HuH-7.5 (cell line): ENCODE measurements at places on chromosomes 6 and 20.

DNA sequence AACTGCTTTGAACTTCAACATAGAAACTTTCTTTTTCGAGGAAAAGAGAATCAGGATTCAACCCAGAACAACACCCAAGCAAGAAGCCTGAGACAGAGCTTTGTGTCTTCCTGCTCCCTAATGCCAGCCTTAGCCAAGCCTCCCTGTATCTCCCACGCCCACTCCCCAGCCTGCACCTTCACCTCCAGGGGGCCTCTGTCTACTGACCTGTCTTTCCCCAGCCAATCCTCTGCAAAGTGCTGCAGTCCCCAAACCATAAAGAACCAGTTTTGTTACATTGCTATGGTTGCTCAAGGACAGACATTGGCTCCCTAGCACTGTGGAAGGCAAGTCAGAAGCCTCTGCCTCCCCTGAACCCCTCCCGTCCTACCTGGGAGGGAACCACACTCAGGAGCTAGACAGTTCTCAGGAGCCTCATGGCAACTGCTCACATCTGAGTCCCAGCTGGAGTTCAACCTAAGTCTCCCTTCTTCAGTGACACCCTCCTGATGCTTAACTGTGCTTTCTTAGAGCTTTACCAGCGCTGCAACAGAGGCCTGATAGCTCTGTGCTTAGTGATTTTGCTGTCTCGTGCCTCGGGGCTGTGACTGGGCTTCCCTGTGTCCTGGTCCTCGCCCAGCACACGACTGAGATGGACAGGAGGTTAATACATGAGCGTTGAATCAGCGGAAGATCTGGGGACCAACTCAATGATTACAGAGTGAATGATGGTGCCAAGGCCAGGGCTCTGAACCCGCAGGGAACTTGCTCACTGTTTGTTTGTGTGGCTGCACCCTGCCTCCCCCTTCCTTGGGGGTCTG lies 101.5 kb upstream of the DUSP22 start:
- DNase-seq = no peak

DNA sequence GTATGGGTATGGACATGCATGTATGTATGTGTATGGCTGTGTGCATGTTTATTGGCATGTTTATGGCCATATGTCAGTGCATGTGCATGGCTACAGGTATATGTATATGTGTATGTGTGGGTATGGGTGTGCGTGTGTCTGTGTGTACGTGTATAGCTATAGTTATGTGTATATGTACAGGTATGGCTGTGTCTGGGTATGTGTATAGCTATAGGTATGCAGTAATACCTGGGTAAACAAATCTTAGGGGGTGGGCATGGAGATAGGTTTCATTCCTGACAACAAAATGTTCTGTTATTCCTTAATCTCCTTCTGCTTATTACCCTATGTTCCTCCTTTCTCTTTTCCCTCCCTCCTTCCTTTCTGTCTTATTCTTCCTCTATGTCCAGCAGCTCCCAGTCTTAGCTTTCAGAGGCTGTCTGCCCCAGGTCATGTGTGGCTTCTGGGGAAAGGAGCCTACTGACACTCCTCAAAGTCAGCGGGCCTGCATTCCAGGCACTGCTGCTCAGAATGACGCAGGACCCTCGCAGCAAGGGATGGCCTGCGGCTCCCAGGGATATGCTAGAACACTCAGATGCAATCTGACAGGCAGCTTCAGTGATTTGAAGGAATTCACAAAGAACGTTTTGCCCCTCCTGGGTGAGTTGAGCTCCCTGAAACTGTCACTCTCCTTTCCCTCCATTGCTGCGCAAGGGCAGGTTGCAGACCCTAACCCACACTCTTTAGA lies 139.3 kb upstream of the PHACTR1 start:
- DNase-seq = no peak

- DNase-seq = no peak
Observed at GRCh38 chr20:22353586-22353985, 230.8 kb downstream of the FOXA2 start.

DNA sequence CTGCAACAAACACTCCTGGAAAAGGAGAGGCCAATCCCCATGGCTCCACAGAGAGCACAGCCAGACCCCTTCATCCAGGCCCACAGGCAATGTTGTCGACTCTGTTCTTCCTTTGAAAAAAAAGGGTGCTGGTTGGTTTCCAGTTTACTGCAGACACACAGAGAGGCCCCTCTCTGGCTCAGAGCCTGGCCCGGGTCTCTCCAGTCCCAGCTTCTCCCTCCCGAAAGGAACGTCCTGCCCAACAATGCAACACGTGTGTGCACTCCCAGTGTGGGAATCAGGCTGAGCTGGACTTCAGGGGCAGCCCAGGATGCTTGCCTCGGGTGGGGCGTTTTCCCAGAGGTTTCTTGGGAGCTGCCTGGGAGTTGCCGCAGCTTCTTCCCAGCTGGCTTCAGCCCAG lies 4.5 kb upstream of the NKAIN4 start:
- DNase-seq = no peak

- no peak for DNase-seq
Observed at GRCh38 chr6:37807656-37808055, 11.9 kb upstream of the ZFAND3 start.

DNA sequence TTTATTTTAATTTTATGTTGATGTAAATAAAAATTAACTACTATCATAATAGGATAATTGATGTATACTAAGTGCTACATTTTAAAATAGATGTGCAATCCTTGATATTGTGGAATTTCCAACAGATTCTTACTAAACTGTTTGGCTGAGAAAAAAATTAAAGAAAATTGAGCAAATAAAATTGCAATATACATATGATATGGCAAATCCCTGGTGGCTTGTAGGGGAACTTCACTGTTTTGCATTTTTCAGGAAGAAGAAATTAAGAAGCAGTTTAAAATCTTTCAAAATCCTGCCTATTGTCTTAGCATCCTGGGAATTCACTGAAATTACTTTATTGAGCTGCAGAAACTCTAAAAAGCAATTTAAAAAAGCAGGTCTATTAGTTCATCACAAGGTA lies 191.4 kb upstream of the ADGRB3 start:
- no peak for DNase-seq

DNA sequence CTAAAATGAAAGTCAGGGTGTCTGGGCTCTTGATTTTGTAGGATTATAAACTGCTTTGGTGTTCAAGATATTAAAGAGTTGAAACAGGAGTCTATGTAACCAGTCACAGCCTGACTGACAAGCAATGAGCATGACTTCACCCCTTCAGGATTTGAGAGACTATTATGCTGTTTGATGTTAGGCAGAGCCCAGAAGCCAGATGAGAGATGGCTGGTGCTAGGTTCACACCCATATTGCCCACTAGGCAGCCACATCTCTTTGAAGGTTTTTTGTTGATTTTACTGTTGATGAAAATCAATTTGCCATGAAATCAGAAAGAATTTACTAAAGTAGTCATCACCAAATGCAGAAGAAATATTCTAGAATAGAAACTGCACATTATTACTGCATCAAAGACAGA lies 243.6 kb downstream of the KHDRBS2 start:
- no peak for DNase-seq

DNA sequence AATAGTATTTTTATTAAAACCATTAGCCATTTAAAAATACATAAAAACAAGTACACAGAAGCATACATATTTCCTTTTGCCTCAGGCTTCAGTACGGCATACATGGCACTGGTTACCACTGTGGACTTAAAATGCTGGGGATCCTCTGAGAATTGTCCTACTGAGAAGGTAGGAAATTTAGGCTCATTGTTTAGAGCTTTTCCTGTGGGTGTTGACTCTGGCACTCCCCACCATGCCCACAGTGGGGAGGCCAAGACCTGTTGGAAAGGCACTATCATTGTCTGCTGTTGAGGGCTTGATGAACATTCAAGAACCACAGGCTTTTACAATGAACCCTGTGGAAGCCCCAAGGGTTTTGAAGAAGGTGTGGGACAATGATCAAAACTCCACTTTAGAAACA lies 473.4 kb downstream of the BTBD3 start:
- DNase-seq = no peak

- no peak for DNase-seq
Observed at GRCh38 chr6:70779934-70780333, 112.3 kb downstream of the SMAP1 start.

GRCh38 chr20:4896119-4896702 lies 105.1 kb downstream of the SLC23A2 start:
- DNase-seq = no peak

GRCh38 chr6:5378331-5378730 lies 117.0 kb downstream of the FARS2 start:
- no peak for DNase-seq

DNA sequence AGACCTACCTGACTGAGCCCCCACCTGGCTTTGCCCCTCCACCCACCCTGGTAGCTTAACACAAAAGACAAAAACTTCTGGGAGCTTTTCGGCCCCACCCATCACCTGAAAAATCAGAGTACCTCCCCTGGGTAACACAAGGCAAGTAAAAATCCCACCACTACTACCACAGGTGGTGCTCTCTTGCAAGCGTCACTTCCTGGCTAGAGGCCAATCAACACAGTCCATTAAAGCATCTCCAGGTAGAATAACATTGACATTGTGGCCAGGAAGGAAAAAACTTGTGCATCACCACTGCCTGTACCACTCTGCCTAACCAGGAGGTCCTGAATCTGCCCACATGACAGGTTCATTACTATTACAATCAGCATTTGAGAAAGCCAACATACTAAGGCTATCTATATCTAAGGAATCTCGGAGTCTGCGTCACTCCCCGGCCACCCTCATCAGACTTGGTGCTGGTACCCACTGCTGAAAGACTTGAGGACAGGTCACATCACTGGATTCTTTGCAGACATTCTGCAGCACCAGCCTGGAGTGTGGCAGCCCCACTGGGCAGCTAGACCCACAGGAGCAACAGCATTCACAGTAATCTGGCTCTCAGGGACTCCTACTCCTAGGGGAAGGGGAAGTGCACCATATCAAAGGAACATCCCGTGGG lies 125.9 kb downstream of the CDK19 start:
- DNase-seq = no peak

DNA sequence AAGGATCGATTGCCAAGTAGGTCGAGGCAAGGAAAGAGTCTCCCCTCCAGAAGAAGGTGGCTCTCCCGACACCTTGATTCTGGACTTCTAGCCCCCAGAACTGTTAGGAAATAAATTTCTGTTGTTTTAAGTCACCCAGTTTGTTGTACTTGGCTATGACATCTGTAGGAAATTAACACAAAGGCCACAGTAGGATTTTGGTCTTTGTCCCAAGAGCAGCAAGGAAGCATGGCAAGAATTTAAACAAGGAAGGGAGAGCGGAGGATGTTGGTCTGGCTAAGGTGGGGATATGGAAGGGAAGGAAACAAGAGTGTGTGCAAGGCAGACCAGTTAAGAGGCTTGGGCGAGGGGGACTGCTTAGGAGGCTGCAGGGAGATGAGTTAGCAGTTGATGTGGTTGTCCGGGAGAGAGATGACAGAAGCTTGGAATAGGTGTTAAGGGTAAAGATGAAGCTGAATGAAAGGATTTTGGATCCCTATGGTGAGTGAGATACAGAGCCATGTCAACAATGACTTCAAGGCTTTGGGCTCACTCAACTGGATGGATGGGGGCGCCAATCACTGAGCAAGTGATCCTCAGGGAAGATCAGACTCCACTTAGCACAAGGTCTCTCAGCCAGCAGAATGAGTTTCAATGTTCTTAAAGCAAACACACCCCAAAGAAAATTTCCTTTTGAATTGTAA lies 140.5 kb upstream of the ZNF217 start:
- DNase-seq = no peak

GRCh38 chr6:15946701-15947385 lies 182.0 kb upstream of the MYLIP start:
- DNase-seq = no peak

- no peak for DNase-seq
Observed at GRCh38 chr6:4914420-4915159, 89.2 kb downstream of the RPP40 start.

DNA sequence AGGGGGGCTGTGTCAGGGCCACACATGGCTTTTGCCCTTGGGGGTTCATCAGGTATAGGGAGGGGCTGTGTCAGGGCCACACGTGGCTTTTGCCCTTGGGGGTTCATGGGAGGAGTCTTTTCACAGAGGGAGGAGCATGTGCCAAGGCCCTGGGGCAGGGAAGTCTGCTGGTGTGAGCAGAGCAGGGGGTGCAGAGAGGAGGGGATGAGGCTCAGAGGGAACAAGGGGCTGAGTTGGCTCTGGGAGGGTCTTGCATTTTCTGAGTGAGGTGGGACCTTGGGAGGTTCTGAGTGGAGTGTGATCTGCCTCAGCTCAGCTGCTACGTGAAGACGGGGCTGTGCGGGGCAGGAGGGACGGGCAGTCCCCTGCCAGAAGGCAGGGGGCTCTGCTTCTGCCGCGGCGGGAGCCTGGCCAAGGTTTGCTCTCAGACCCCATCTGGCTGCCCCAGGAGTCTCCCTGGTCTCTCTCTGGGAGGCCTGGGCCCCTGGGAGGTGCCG lies 6.0 kb upstream of the SOX18 start:
- no peak for DNase-seq

DNA sequence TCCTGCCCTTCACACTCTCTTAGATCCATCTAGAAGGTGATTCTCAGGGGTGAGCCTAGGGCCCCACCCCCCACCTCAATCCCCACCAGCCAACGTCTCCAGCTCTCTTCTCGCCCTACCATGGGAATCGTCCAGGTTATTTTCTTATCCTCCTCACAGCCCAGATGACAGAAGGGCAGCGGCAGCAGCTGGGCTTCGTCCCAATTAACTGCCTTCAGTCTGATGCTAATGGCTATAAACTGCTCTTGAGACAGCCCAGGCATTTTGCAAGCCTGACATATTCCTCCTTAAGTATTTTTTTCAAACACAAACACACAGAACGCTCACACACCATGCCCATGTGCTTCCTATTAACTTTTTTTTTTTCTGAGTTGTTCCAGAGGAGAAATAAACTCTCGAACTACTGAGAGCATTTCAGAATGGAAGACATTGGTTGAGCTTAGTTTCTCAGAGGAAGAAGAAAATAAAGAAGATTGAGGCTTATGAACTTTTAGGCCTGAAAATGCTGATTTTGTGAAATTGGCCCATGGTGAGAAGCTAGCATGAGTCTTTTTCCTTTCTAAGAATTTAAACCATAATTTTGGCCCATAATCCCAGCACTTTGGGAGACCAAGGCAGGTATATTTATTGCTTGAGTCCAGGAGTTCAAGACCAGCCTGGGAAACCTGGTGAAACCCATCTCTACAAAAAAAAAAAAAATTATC lies 124.6 kb downstream of the EYA2 start:
- DNase-seq = no peak

- DNase-seq = no peak
Observed at GRCh38 chr6:139448998-139449610, 74.7 kb upstream of the CITED2 start.
